Gastrocnemius medialis (tissue), 4 donors: ENCODE measurements at places on chromosomes 1 and 21. TPM values are rescaled to one million over a fixed set of nuclear protein-coding genes. Genes with fewer than 3 reads are reported as not detected.

Gene ZNF593OS
- 0.66 TPM for total RNA-seq

Gene ST6GALNAC5
- total RNA-seq = not detected

Gene OVAAL
- not detected for total RNA-seq

GRCh38 chr1:190196020-190196419 lies 281.6 kb downstream of the BRINP3 start:
- no peak for DNase-seq

GRCh38 chr1:113541106-113541505 lies 150.8 kb downstream of the MAGI3 start:
- no peak for DNase-seq

- DNase-seq = no peak
Measured at GRCh38 chr1:90708826-90709225, 8.3 kb downstream of the BARHL2 start.

Gene HES5
- total RNA-seq = 0.49 TPM

Gene PLEKHG5
- 2.3 TPM for total RNA-seq

Gene AMY1B
- total RNA-seq = not detected
